Activated CD4-positive, alpha-beta T cell treated with anti-CD3 and anti-CD28 coated beads for 4 hours (primary cell): ENCODE measurements at places on chromosomes 16 and 17.

DNA sequence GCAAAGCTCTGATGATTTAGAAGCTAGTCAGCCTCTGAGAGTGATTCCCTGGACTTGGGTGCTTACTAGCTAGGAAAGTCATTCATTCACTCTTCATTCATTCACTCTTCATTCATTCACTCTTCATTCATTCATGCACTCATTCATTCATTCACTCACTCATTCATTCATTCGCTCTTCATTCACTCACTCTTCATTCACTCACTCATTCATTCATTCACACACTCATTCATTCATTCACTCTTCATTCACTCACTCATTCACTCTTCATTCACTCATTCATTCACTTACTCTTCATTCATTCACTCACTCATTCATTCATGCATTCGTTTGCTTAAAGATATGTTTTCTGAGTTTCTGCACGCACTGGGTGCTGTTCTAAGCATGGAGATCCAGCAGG, 292.7 kb upstream of the TNRC6C start:
- no peak for DNase-seq

DNA sequence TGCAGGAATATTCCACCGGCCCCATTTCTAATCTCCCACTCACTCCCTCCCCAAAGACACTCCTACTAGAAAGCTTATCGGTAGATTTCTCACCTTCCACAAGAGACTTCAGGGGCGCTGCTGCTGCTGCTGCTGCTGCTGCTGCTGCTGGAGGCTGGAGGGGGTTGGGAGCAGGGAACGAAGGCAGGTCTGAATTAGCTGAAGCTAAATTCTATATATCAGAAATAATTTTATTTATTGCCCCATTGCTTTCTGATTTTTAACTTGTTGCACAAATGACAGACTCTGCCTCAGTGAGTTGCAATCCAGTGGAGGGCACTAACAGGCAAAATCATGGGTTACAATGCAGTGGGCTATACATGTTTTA, 25.8 kb upstream of the HLF start:
- no peak for DNase-seq

DNA sequence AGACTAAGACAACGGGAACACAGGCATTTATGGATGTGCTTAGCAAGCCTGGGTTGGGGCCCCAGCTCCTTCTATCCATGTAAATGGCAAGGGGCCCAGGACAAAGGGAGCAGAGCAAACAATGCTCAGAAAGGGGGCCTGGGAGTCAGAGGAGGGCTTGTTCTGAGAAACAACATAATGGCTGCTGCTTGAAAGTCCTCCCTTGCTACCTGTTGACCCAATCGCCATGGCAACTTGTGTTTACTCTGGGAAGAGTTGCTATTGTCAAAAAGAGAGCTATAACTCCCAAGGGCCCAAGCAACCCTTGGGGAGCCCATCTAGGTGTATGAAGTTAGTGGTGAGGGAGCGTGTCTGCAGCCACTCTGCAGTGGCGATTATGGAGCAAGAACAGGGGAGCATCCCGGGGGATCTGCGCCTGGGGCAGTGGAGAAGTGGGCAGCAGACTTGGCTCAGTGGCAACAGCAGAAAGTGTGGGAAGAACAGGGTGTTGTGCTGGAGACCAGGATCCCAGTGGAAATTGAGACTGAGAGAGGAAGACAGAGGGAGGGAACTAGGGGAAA, 118.7 kb upstream of the NLRP1 start:
- no peak for DNase-seq

DNA sequence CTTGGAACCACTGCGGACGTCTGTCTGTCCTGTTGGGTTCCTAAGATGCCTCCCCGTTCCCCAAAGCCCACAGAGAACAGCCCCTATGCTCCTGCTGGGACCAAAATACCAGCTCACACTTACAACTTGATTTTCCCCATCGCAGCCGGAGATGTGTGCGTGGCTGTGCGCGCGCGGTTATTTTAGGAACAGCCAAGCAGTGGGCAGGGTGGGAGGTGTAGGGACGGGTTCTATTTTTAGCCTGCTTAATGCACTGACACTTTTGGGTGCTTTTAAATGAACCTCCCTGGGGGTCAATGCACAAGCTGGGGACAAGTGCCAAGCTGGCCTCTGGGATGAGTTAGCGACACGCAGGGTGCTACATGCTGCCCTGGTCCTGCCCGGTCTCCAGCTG, 74.1 kb downstream of the KLHDC4 start:
- no peak for DNase-seq

DNA sequence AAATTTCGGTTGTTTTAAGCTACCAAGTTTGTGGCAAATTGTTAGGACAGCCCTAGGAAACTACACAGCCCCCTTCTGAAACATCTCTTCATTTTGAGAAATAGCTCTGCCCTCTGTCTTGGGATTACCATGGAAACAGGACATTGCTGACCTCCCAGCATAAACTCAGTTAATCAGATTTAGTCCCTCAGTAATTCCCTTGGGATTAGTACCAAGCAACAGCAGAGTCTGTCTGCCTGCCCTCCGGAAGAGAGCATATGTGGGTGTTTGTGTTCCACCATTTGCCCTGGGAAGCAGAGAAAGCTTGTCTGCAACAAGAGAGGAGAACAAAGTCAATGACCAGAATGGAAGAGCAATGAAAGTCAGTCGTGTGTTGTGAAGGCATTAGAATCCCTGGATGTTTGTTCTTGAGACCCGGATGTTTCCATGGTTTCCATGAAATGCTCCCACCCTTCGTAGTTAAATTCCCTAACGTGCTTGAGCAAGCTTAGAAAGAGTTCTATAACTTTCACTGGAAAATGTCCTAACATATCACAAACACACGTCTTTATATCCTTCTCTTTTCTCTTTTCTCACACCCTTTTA, 26.2 kb downstream of the NUDT7 start:
- no peak for DNase-seq

GRCh38 chr17:48528936-48529682, 1.7 kb downstream of the HOXB1 start:
- DNase-seq = no peak
